ENCODE measurements at places on chromosomes 12 and 14. TPM values are rescaled to one million over a fixed set of nuclear protein-coding genes. Genes with fewer than 3 reads are reported as not detected.

DEGS2 gene
- polyA plus RNA-seq: 10.4 TPM

TMEM132D gene
- polyA plus RNA-seq: 1.6 TPM

DEPDC4 gene
- 5.4 TPM for polyA plus RNA-seq

ARHGAP9 gene
- 2.8 TPM for polyA plus RNA-seq

DNA sequence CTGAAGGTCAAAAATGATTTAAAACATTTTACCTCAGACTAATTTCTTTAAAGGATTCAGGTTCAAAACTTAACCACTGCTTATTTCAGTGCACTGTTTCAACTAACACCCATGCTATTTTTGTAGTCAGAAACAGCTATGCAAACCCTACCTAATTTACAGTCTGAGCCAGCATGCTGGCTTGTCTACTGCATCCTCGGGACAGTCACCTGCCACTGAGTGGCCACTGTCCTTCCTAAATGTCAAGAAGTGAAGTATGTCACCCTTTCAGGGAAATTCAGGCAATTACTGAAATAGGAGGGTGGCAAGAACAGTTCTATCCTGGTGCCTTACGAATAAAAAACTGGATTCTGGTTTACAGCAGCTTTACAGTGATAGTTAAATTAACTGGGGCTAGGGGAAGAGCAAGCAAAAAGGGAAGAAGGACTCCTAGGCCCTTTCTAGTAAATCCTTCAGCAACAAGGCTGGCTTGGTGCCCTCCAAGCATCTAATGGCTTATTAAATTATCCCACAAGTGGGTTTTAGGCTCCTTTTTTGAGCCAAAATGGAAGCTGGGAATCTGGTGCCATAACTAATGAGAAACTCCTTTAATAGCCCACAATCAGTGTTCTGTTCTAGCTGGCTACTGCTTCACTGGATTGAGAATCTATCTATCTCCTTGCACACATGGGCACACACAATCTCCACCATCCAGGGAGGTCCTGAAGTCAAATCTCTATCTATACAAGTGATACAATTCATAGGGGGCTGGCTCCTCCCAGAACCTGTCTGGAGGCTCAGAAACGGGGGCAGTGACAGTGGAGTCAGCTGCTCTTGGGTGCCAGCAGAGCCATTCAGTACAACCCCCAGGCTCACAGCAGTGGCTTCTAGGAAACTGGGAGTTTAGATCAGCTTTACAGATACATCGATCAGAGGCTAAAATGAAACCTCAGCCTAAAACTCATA, 43.4 kb downstream of the SH2B3 start:
- DNase-seq: no peak

- no peak for DNase-seq
Measured at GRCh38 chr12:76855271-76855670, 23.5 kb downstream of the CSRP2 start.

DNA sequence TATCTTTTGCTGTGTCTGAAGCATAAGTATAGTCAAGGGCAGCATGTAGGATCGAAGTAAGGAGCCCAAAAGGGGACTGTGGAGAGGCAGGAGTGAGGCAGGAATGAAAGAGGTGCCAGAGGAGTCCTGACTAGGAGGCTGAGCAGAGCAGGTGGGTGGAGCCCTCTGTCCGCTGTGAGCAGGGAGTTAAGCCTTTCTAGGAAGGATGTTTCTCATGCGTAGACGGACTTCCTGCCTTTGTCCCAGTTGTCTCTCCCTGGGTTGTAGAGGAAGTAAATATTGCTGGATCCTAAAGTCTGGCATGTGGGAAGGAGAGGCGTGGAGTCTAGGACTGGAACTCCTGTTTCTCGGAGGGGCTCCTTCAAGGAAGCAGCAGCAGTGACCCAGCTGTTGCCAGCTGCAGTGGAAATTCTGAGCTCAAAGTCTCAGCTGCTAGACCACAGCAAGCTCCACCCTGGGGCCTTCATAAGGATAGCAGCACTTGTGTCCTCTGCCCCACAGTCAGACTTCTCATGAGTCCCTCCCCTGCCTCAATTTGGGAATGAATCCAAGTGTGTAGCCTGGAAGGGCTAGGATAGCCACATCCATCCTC, 44.0 kb downstream of the RBMS2 start:
- DNase-seq: peak; percentile 93

- no peak for DNase-seq
Measured at GRCh38 chr12:117228239-117228638, 38.0 kb upstream of the FBXO21 start.

- DNase-seq: no peak
Measured at GRCh38 chr12:59839514-59839913, 243.7 kb downstream of the SLC16A7 start.

DNA sequence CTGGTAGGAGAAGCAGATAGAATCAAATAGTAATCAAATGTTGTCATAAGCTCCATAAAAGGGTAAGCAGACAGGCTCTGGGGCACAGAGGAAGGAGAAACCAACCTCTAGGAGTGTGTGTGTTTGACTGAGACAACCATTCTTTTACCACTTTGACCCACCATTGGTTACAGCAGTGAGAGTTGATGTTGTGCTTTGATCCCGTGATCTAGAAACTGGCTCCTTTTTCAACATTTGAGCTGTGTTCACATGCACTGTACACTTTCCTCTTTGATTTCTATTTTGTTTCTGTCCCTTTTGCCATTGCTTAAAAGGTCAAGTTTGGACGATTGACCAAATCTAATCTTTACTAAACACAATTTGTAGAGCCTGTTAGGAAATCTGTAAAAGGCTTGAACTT, 108.0 kb downstream of the DAAM1 start:
- no peak for DNase-seq

GRCh38 chr12:40405419-40405818, 180.6 kb downstream of the LRRK2 start:
- DNase-seq: no peak

DNA sequence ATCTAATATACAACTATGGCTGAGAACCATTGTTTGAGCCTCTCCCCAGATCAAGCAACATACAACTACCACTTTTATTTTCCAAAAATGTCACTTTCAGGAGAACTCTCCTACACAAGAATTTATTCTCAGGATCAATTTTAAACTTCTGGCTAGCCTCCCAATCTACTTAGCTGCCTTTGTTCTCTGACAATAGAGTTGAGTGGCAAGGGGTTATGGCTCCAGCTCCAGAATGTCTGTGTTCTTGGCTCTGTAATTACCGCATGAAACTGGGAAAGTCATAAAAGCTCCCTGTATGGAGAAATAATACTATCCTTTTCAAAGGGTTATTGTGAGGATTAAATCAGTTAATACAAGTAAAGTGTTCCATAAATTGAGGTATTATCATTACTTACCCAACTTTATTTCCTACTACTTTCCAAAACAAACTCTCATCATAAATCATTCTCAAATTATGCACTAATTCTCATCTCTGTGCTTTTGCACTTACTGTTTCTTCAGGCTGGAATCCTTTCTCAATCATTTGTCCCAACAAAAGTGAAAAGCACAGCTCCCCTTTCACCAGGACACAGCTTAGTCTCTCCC, 121.9 kb downstream of the GARIN6 start:
- no peak for DNase-seq

GRCh38 chr12:9240776-9241175, 32.6 kb upstream of the PZP start:
- no peak for DNase-seq

DNA sequence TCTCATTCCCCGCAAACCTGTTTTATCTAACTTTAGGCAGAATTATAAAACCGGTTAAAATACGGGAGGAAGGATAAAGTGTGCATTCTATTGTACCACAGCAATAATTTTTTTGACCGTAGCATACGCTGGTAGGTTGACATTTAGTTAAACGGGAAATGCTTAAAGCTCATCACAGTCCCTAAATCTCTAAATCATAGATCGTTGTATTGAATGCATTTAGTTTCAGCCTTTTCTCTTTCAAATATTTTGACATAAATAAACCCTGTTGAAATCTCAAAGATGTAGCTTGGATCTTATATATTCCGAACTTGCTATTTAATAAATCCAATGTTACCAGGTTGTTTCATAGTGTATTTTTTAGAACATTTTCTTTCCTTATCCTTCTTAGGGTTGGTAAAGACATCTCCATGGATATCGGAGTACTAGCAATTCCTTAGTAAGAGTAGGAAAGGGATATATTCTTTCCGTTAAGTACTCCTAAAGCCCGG, 798 bp downstream of the CLEC2B start:
- no peak for DNase-seq

- DNase-seq: no peak
Measured at GRCh38 chr14:50926851-50927386, 17.4 kb downstream of the PYGL start.

GRCh38 chr12:83323866-83324265, 637.2 kb downstream of the TMTC2 start:
- DNase-seq: no peak

DNA sequence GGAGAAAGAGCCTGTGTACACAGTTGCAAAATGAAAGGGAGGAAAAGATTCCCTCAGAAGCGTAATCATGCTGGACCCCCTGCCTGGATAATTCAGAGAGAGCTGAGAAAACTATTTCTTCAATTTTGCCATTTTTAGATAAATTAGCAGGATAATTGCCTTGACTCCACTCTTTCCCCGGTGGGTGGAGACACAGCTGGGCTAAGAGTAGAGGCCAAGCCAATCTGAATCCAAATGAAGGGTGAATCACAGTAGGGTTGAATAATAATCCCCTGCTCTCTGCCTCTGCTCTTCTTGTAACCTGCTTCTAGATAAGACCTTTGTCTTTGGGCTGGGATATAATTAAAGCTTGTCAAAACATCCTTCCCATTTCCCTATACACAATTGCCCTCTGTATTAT, 150.1 kb downstream of the CAPZA3 start:
- DNase-seq: no peak

- no peak for DNase-seq
Measured at GRCh38 chr14:99412117-99413061, 68.3 kb downstream of the SETD3 start.

GRCh38 chr12:27272373-27273028, 28.4 kb downstream of the STK38L start:
- no peak for DNase-seq

- no peak for DNase-seq
Measured at GRCh38 chr12:63397807-63398206, 246.8 kb upstream of the AVPR1A start.

DNA sequence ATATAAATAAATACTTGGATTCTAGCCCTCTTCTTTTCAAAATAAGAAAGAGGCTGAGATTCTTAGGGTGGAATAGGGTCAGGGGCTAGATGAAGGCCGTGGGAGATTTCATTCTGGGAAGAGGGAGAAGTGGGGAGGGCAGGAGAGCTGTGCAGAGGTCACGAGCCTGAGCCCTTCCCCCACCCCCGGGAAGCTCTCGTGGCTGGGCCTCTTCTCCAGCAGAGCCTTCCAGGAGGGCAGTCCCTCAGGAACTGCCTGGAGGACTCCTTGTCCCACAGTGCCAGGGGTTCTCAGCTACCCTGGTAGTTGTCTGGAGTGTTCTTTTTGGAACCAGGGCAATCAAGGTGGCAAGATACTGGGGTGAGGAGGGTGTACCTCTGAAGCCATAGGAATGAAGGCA, 94.0 kb downstream of the ESR2 start:
- no peak for DNase-seq

DNA sequence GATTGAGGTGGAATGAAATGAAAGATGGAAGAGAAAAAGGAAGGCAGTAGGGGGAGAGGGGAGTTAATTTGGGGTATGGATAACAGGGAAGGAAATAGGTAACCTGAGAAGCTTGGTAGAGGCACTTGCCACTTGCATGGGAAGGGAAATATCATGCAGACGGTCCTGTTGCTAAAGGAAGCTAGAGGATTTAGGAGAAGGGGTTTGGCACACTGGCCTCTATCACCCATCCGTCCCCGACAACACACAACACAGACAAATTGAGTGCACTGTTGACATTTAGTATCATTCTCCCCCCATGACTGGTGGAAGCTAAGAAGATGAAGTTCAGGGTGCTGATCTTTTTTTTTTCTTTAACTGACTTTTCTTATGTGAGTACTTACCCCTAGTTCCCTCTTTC, 2.0 kb downstream of the OR10AD1 start:
- no peak for DNase-seq

GRCh38 chr12:68140556-68140955, 19.0 kb downstream of the IFNG start:
- DNase-seq: no peak

All from renal pelvis (tissue), 12 donors.